Kasumi-1 (cell line): ENCODE measurements at places on chromosomes 7 and 10.
A peak's percentile ranks its signal among the peaks of the same experiment; 100 is the strongest.

DNA sequence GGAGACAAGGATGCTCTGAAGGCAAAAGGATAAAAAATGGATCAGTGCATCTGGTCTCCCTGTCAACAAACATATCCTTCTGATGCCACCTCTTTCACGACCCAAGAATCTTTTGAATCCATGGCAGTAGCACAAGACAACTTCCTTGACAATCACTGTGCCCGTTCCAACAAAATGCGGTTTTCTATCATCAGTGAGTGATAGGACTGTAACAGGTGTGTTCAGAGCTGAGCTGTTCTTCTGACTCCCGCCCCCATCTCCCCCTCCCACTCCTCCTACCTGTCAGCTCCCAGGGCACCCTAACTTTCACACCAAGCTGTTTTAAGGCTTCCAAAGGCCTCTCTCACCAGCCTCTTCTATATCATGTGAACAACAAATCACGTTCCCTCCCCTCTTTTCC lies 74.8 kb downstream of the PARD3 start:
- peak; percentile 64 for DNase-seq

GRCh38 chr7:3780525-3780924 lies 479.5 kb downstream of the SDK1 start:
- DNase-seq, result no peak

- DNase-seq, result no peak
Observed at GRCh38 chr7:135842446-135843179, 94.0 kb upstream of the FAM180A start.

- DNase-seq, result no peak
Observed at GRCh38 chr7:44215531-44215930, 14.8 kb downstream of the YKT6 start.

DNA sequence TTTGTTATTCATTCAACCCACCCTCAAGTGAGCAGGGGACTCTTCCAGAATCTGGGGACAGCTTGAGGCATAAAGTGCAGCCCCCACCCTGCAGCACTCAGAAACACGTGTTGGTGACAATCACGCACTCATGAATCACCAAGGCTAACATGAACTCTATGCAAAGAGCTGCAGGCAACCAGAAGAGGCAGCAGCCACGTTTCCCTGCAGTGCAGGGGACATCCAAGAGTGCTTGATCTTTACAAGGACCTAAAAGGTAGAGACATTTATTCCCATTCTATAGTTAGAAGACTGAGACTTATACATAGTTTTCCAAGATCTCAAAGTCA lies 135.2 kb upstream of the GDF10 start:
- DNase-seq, result no peak

DNA sequence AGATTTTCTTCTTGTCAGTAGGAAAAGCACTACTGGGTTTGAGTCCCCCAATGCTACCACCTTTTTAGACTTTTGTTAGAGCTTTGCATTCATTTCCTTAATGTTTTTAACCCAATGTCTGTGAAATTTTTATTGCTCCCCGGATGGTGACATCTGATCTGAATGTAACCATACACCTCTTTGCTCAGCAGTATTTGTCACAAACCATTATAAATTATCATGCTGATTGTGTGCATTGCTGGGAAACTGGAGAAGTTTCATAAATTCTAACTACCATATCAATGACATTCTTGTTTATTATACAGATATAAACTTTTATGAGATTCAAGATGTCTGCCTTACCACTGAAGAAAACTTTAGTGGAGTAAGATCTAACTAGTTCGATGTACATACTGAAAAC lies 8.5 kb downstream of the NRP1 start:
- no peak for DNase-seq
